ENCODE measurements at places on chromosomes 3 and 15. TPM values are rescaled to one million over a fixed set of nuclear protein-coding genes. Genes with fewer than 3 reads are reported as not detected.

The DNAJB11 gene
- 31.7 TPM for total RNA-seq

The FETUB gene
- total RNA-seq = not detected

DNA sequence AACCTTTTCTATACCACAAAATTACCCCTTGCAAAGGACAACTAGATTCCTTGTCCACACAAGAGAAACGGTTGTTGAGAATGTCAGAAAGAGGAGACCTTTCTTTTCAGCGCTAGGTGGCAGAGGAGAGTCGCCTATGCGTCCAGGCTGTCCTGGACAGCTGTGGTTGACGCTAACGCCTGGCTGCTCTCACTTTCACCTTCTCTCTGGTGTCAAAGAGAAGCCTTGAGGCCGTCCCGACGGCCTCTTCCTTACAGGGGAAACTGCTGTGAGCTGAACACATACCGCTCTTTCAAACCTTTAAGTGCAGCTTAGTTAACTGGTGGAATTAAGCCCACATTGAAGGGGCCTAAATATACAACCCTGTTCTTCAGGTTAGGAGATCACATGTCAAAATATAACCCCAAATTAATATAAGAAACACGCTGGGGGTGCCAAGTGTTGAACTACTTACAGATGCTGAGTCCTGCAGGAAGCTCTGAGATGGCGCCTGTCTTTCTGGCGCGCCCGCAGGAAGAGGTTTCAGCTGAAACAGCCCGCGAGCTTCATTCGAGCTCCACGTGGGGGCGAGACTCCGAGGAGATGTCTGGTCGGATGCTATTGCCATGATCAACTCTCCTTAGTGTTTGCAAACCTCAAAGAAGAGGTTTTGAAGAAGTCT lies 26.1 kb upstream of the KBTBD8 start:
- no peaks in the 10 kb centered on the region for H3K4me1 ChIP-seq
- no peak overlapping the region for H3K27ac ChIP-seq
- peak; percentile 75 for DNase-seq
- no peaks in the 10 kb centered on the region for H3K27me3 ChIP-seq

The SNTN gene
- total RNA-seq = not detected

DNA sequence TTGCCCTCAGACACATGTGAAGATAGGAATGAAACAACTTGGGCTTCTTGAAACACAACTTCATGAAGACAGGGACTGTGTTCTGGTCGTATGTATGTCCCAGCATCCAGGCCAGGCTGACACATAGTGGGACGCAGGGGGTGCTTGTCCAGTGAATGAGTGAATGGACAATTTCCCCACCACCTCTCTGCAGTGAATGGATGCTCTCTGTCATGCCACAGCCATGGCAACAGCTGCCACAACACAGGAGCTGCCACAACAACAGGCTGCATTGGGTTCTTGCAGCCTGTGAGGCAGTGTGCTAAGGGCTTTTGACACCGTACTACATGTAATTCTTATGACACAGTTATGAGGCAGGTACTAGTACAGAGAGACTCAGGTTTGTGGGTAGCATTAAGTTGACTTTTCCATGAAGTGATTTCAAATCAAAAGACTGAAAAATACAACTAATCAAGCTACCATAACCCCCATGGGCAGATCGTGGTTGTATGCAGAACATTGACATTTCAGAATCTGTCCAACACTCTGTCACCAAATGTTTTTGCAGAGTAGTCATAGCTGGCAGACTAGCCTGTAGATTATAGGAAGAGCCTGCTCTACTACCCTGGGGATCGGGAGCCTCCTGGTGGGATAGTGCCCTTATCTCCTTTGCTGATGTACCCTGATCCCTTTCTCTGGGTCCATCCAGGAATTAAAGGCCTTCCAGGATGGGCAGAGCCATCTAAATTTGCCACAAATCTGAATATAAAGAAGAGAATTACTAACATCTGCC lies 40.8 kb downstream of the CLSTN2 start:
- no peak overlapping the region for H3K27ac ChIP-seq
- no peaks in the 10 kb centered on the region for H3K27me3 ChIP-seq
- no peak overlapping the region for H3K4me3 ChIP-seq

The GATM gene
- 939 TPM for total RNA-seq

GRCh38 chr3:5607581-5607980 lies 420.1 kb downstream of the EDEM1 start:
- no peaks in the 10 kb centered on the region for H3K36me3 ChIP-seq
- no peak overlapping the region for H3K4me3 ChIP-seq
- no peak overlapping the region for H3K27ac ChIP-seq
- no peaks in the 10 kb centered on the region for H3K4me1 ChIP-seq
- no peaks in the 10 kb centered on the region for H3K27me3 ChIP-seq
- DNase-seq = no peak

GRCh38 chr3:61562042-61562720 lies 810 bp downstream of the PTPRG start:
- H3K4me1 ChIP-seq = no peaks in the 10 kb centered on the region
- H3K27ac ChIP-seq = peak overlapping the region; percentile 95
- H3K27me3 ChIP-seq = no peaks in the 10 kb centered on the region
- H3K4me3 ChIP-seq = peak overlapping the region; percentile 65

The PCOLCE2 gene
- 0.63 TPM for total RNA-seq

DNA sequence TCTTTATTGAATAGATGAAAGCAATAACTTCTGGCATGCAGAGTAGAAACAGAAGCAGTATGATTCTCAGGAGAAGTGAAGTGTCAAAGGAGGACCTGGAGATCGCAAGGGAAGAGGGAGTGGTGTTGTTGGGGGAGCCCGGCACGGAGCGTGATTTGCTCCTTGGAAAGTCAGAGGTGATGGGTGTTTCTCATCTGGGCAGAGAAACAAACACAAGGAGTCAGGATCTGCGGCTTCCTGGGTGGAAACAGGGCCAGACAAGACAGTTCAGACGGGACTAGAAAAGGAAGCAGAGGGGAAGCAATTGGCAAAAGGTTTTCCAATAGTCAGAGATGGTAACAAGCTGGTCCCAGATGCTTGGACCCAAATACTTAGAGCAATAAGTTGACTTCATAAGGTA lies 34.4 kb upstream of the CCDC80 start:
- no peaks in the 10 kb centered on the region for H3K4me1 ChIP-seq
- no peak overlapping the region for H3K4me3 ChIP-seq
- no peak for DNase-seq
- H3K36me3 ChIP-seq = no peaks in the 10 kb centered on the region
- no peaks in the 10 kb centered on the region for H3K27me3 ChIP-seq

The SAMD7 gene
- not detected for total RNA-seq

DNA sequence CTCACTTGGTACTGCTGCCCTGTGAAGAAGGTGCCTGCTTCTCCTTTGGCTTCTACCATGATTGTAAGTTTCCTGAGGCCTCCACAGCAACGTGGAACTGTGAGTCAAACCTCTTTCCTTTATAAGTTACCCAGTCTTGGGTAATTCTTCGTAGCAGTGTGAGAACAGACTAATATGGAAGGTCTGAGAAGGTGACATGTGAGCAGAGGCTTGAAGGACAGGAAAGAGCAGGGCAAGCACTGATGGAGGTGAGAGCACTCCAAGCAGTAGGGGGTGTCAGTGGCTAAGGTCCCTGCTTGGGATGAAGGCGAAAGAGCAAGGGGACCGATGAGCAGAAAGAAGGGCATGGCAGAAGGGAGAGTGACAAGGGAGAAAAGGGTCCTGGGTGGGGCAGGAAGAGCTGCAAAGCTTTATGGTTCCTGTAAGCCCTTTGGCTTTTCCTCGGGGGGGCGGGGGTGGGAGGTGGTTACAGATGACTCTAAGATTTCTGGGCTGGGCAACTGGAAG lies 3.5 kb downstream of the EIF4E3 start:
- H3K4me3 ChIP-seq = no peak overlapping the region
- no peak for DNase-seq
- no peaks in the 10 kb centered on the region for H3K27me3 ChIP-seq
- no peaks in the 10 kb centered on the region for H3K4me1 ChIP-seq

GRCh38 chr3:148042663-148043445 lies 633.7 kb downstream of the ZIC1 start:
- H3K4me1 ChIP-seq = no peaks in the 10 kb centered on the region
- no peak for DNase-seq
- no peaks in the 10 kb centered on the region for H3K36me3 ChIP-seq
- H3K27ac ChIP-seq = no peak overlapping the region

- no peak overlapping the region for H3K27ac ChIP-seq
- H3K4me1 ChIP-seq = no peaks in the 10 kb centered on the region
- no peak for DNase-seq
- H3K4me3 ChIP-seq = no peak overlapping the region
- no peaks in the 10 kb centered on the region for H3K36me3 ChIP-seq
These were observed 536.8 kb downstream of the CADM2 start for GRCh38 chr3:85495602-85496001.

GRCh38 chr3:50372349-50372748 lies 13.0 kb upstream of the TMEM115 start:
- H3K27ac ChIP-seq = no peak overlapping the region
- H3K4me1 ChIP-seq = no peaks in the 10 kb centered on the region
- H3K36me3 ChIP-seq = no peaks in the 10 kb centered on the region
- no peaks in the 10 kb centered on the region for H3K27me3 ChIP-seq
- DNase-seq = no peak

DNA sequence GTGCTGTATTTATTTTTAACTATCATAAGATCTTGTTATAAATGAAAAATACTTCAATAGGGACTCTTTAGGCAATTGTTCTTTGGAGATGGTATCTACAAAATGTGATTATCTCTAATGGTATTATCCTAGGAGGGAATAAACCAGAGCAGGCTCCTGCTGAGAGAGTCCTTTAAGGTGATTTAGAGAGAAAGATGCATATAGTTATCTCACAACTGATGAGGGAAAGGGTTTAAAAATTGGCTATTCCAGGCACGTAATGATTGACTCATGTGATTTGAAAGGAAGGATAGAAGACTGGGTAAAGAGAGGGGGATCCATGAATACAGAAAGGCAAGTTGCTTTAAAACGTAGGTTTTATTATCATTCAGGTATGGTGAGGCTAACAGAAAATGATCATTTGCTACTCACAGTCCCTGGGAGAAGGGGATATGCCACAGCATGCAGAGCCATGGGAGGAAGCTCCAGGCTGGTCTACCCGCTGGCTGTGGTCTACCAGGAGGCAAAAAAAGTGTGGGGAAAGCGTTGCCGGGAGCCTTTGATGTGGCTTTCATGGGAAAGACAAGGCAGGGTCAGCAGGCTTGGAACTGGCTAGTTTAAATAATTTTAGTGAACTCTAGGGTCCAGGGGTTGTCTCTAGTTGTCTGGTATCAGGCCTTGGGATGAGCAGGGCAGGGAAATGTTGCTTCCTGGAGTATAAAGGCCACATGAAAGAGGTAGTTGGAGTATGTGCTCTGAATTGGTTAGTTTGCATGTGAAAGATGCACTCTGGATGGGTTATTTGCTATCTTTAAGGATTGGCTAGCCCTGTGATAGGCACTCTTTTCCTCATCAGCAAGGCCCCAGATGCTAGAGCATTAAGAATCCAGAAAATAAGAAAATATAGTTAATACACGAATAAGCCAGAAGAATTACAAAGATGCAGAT lies 798.4 kb upstream of the GRM7 start:
- H3K4me1 ChIP-seq = peaks cover 6% of the 10 kb centered on the region
- H3K4me3 ChIP-seq = no peak overlapping the region
- H3K27me3 ChIP-seq = no peaks in the 10 kb centered on the region

The LTK gene
- 0.24 TPM for total RNA-seq

- H3K27ac ChIP-seq = no peak overlapping the region
These were observed 61.6 kb downstream of the CCR1 start for GRCh38 chr3:46146548-46146947.

DNA sequence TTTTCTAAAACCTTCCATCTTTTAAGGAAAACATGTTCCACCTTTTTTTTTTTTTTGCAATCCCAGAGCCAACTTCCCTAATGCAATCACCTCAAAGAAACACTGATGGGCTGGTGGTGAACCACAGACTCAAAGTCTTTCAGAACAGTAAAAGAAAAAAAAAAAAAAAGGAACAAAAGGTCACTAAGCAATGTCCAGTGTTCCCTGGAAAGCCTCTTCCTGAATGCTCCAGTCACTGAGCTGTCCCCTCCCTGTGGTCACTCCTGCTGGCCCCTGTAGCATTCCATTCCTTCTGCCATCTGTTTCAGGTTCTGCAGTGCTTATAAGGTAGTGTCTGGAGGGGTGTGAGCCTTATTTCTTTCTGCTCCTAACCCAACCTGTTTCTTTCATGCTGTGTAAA lies 53.3 kb downstream of the AAGAB start:
- no peak overlapping the region for H3K4me3 ChIP-seq
- DNase-seq = no peak
- no peaks in the 10 kb centered on the region for H3K27me3 ChIP-seq
- no peaks in the 10 kb centered on the region for H3K4me1 ChIP-seq
- no peak overlapping the region for H3K27ac ChIP-seq

DNA sequence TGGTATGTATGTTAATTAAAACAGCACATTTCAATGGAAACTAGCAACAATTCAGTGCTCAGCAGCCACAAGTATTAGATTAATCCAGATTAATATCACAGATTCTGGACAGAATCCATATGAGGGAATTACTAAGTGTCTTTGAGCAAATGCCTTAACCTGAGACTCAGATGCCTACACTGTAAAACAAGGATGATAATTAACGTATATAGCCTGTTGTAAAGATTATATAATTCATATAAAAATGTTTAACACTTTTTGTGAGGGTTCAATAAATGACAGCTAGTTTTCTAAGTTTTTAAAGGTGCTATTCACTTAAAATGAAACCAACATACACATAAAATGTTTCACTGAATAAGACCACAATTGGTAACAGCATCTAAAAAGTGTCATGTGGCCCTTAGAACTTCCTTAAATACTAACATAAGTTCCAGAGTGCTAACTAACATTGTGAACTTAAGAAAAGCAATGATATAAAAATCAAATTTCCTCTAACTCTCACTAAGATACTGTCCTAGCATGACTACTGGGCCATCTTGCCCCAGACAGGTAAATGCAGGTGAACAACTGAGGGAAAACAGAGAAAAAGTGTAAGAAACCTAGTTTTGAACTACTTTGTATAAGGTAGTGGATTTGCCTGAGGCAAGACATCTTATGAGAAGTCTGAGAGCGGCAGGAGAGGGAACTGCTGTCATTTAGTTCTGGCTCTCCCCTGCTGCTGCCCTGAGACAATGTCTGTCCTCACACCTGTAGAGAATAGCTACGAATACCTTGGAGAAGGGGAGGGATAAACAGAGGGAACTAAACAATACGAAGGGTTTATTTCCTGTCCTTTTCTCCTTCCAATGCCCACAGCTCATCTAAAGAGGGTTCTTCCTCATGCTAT lies 151.3 kb downstream of the ADAM10 start:
- no peak overlapping the region for H3K27ac ChIP-seq
- no peaks in the 10 kb centered on the region for H3K36me3 ChIP-seq
- H3K27me3 ChIP-seq = no peaks in the 10 kb centered on the region
- H3K4me3 ChIP-seq = no peak overlapping the region
- no peak for DNase-seq

The GOLGA8R gene
- total RNA-seq = 3.8 TPM

The ZBBX gene
- total RNA-seq = not detected

- H3K36me3 ChIP-seq = no peaks in the 10 kb centered on the region
- peak within 1 kb of the TSS; percentile 76 for H3K4me3 ChIP-seq
- peak within 1 kb of the TSS; percentile 26 for H3K27ac ChIP-seq
- H3K4me1 ChIP-seq = no peaks in the 10 kb centered on the region
- H3K27me3 ChIP-seq = no peaks in the 10 kb centered on the region
These were observed at the start of the genes OSBPL10 and ZNF860 for GRCh38 chr3:31981206-31982181. OSBPL10 (minus strand) TSS chr3:31981262; CDS start chr3:31981179, 83 bp downstream. ZNF860 (plus strand) TSS chr3:31981750; CDS start chr3:31989080, 7,330 bp downstream.

DNA sequence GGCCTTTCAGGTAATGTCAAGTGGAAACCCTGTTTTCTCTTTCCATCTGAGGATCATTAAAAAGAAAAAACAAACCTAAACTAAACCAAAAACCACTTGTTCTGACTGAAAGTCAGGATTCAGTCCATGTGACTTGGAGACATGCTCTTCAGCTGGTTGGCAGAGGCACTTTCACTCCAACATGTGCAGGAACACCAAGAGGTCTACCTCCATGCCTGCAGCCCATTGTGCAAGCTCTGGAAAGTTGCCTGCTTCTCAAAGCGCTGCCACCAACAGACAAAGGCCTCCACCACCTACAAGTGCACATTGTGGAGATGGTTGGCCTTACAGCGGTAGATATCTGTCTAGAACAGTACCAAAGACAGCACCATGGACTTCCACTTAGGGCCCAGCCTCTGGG lies 161.8 kb downstream of the LEKR1 start:
- H3K27me3 ChIP-seq = no peaks in the 10 kb centered on the region
- no peaks in the 10 kb centered on the region for H3K36me3 ChIP-seq
- H3K4me3 ChIP-seq = no peak overlapping the region
- H3K27ac ChIP-seq = no peak overlapping the region
